Esophagus mucosa (tissue), 1 donor: ENCODE measurements at places on chromosomes 12 and 14. TPM values are rescaled to one million over a fixed set of nuclear protein-coding genes. Genes with fewer than 3 reads are reported as not detected.
A peak's percentile ranks its signal among the peaks of the same experiment; 100 is the strongest.

DNA sequence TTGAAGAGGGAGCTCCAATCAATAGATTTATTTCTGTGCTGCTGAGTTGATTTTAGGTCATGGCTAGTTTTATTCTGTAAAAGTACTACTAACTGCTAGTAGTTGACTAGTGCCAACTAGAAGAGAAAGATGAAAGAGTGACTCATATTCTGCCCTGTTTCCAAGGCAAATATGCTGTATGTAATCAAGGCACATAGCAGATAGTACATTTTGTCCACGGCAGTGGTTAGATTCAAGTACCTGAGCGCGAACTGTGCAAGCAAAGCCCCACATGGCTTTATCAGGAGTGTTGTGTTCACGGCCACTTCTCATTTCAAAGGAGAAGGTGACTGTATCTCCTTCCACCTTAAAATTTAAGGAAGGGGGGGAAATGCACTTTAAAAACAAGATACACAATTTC, 126.8 kb downstream of the TRAFD1 start:
- ATAC-seq, result no peak

DNA sequence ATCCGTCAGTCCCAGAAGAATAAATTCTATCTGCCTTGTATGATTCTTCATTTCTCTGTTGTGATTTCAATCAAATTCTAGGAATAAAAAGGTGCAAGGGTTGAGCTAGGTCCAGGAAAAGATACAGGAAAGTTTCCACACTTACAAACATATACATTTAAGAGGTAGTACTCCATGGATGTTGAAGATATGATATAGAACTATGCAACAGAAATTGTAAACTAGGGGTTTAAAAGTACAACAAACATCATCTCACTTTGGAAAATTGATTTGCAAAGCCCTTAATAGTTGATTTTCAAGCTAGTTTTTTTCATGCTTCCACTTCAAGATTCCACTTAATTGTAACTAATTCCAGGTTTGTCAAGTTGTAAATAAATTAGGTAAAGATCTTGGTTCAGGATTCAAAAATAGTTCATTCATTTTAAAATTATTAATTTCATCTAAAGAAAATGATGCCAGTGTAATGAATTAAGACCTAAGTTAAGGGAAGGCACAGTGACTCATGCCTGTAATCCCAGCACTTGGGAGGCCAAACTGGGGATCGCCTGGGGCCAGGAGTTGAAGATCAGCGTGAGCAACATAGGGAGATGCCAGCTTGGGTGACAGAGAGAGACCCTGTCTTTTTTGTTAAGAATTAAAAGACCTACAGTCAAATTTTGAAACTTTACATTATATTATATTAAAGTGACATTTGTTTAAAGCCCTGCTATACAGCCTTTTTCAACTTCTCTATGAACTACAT, at the start of gene OR6C70:
OR6C70 (minus strand) TSS at position 51 of the 742 bp plus-strand sequence; CDS start at position 51, 0 bp downstream.
- no peak for ATAC-seq

DNA sequence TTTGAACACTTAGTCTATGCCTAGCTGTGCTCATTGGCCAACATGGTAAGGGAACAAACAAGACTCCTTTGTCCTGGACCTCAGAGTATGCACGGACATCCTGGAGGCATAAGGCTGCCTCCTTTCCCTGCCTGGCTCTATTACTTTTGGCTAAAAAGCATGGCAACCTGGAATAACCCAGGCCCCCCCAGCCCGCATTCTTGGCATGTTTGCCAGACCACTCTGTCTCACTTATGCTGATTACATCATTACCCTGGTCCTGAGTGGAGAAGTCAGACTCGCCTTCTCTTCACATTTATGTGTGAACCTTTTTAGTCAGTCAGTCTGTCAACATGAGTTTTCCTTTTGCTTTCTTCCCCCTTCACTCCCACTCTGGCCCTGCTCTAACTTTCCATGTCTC, 58.0 kb upstream of the ELK3 start:
- no peak for ATAC-seq

- no peak for ATAC-seq
Measured at GRCh38 chr14:100130521-100130920, 28.9 kb downstream of the DEGS2 start.

GRCh38 chr14:68964300-68965093, 14.6 kb downstream of the ACTN1 start:
- ATAC-seq, result no peak

DNA sequence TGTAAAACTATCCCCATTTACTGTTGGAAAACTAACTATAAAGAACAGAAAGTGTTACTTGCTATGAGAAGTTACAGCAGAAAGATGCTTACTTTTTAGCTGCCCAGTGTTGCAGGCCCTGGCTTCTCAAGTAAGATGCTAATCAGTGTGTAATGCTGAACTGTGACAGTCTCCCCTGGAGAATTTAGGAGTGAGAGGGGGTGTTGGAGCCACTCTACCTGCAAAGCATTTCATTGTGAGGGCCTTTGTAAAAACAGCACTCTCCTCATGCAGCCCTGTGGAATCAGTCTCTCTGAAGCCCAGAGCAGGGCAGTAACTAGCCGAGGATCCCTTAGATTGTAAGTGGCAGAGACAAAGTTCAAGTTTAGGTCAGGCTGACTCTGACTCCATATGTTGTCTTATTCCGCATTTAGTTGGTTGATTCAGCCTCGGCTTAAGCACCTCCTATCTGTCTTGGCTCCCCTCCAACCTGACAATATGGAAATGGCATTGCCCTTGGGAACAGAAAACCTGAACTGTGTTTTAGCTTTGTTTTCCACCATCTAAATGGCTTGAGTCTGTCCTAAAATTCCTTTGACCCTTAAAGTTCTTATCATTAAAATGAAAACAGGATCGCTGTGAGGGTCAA, 141.3 kb downstream of the PRKCH start:
- peak; percentile 59 for ATAC-seq

- no peak for ATAC-seq
Measured at GRCh38 chr12:50751948-50752721, 11.8 kb upstream of the ATF1 start.

GRCh38 chr12:77537663-77538062, 293.0 kb upstream of the NAV3 start:
- no peak for ATAC-seq

GRCh38 chr14:102663440-102663839, 71.0 kb downstream of the RCOR1 start:
- ATAC-seq, result no peak

DNA sequence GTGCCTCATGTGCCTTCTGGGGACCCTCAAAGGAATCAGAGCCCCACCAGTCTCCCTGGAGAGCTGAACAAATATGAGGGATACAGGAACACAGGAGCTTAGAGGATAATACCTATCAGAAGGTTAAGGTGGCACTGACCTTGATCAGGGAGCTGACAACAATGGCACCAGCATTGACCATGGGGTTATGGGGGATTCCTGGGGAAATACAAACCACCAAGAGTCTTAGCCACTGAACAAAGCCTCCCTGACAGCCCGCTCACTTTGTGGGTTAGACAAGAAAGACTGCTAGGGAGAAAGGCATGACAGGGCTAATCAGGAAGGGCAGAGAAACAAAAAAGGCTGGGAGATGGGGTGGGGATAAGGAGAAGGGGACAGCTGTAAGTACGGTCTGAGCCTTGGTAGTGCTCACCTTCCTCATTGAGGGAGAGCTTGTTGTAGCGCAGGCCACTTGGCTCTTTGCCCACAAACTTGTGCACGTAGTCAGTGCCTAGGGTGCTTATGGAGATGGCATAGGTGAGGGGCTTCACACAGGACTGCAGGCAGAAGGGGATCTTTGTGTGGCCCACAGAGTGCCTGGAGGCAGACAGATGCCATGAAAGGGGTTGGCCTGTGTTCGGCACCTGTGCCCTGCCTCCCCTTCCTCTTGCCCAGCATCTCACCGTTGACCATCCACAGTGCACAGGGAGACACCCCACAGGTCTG, 9.3 kb downstream of the SPRYD4 start:
- ATAC-seq, result no peak

DNA sequence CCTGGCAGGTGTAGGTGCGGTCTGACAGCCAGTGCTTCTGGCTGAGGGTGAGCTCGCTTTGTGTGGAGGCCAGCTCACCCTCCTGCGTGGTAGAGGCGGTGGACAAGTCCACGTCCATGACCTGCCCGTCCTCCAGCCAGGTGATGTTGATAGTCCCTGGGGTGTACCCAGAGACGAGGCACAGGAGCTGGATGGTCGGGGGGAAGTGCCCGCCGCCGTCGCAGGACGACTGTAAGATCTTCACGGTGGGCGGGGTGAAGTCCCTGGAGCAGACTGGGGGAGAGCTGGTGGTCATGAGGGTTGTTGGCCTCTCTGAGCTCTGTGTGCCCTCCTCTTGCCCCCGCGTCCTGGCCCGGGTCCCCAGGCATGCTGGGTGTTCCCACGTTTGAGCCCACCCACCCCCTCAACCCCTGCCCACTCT, 74.6 kb downstream of the TMEM121 start:
- no peak for ATAC-seq

GRCh38 chr12:75482646-75483045, 2.1 kb downstream of the GLIPR1 start:
- no peak for ATAC-seq

DNA sequence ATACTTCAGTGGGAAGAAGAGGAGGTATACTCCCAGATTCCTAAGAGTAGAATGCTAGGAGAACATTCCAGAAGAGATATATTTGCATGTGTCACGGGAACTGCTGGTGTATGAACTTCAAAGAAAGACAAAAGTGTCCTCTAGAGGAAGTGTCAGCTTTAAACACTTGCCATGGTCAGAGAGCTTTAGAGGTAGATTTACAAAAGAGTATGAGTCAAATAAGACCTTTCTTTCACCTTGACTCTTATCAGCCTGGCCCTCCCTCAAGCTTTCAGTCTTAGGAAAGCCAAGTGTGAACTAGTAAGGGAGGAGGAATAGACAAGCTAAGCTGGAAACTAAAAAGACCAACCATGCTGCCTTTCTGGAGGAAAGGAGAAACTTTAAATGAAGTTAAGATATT, 34.7 kb downstream of the COX8C start:
- no peak for ATAC-seq

GRCh38 chr12:26179826-26180225, 15.5 kb upstream of the SSPN start:
- ATAC-seq, result no peak

DNA sequence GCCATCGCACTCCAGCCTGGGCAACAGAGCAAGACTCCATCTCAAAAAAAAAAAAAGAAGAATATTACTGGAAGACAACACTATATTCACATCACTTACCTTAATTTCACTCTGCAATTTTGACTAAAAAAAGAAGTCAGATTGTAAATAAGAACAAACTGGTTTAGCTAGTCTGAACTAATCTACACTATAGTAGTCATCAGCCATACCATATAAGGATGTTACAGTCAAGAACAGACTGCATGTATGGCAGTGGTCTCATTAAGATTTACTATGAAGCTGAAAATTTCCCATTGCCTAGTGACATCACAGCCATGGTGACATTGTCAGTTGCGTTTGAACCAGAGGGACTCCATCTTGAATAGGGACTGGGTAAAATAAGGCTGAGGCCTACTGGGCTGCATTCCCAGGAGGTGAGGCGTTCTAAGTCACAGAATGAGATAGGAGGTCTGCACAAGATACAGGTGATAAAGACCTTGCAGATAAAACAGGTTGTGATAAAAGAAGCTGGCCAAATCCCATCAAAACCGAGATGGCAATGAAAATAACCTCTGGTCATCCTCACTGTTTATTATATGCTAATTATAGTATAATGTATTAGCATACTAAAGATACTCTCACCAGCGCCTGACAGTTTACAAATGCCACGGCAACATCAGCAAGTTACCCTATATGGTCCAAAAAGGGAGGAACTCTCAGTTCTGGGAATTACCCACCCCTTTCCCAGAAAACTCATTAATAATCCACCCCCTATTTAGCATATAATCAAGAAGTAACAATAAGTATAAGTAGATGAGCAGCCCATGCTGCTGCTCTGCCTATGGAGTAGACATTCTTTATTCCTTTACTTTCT, 51.2 kb downstream of the OSBPL8 start:
- peak; percentile 74 for ATAC-seq

- no peak for ATAC-seq
Measured at GRCh38 chr14:54339771-54340170, 57.0 kb upstream of the CDKN3 start.

DNA sequence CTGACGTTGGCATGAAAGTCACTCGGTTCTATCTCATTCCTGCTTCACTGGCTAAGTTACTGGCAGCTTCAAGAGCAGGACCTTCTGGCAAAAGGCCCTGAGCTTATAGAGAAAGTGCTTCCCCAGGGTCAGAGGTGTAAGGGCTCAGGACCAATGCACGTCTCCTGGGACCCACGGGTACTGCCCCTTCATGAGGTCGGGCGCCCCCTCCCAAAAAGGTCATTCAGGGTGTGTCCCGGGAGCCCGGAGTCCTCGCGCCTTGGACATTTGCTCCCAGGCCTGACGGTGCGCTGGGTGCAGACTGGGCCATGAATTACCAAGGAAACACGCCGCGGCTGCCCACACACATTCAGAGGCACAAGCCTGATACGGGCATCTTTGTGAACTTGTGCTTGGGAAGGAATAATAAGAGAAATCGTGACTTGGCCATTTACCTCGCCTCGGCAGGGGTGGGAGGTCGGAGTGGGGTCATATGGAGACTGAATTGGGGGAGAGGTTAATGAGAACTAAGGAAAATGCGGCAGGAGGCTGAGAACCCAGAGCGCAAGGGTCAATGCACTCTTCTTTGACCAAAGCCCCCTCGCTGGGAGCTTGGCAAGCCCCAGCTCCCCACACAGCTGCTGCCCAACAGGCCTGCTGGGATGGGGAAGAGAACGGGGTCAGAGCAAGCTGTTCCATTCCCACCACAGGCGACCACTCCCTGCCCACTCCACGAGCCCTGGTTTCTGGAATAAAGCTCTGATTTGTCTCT, 15.7 kb upstream of the SLC6A12 start:
- no peak for ATAC-seq

The OTUB2 gene
- total RNA-seq, result 5.5 TPM

The GALNT8 gene
- not detected for total RNA-seq

The SIRT4 gene
- 0.64 TPM for total RNA-seq

The SLC39A9 gene
- total RNA-seq, result 41.3 TPM

The ARMH4 gene
- 0.72 TPM for total RNA-seq

The OAS2 gene
- 20.6 TPM for total RNA-seq

The KCTD10 gene
- total RNA-seq, result 51.7 TPM

The KCNMB4 gene
- 0.76 TPM for total RNA-seq

The TAS2R50 gene
- total RNA-seq, result 0.68 TPM

The DMAC2L gene
- total RNA-seq, result 15.2 TPM

The LRRC74A gene
- not detected for total RNA-seq

The ASIC1 gene
- 2.1 TPM for total RNA-seq

The NTS gene
- 0.16 TPM for total RNA-seq
